GM12878 (cell line): ENCODE measurements at places on chromosomes 16 and 17.

GRCh38 chr16:81936209-81937000 is 74.9 kb downstream of the SDR42E1 start:
- no peak for DNase-seq

- no peak for DNase-seq
These were observed 537 bp upstream of the GJC1 start for GRCh38 chr17:44830359-44831288.

DNA sequence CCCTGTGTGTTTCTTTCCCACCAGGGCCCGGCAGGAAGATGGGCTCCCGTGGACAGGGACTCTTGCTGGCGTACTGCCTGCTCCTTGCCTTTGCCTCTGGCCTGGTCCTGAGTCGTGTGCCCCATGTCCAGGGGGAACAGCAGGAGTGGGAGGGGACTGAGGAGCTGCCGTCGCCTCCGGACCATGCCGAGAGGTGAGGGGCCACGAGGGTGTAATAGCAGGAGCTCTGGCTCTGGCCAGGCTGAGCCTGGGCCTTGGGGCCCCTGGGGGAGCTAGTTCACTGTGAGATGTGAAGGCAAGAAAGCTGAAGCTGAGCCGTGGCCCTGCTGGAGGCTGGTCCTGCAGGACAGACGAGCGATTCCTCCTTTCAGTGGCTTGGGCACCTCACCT is 20.0 kb downstream of the C1QTNF1 start:
- DNase-seq = no peak

- DNase-seq = no peak
These were observed 27.8 kb upstream of the GOSR2 start for GRCh38 chr17:46895171-46895570.

DNA sequence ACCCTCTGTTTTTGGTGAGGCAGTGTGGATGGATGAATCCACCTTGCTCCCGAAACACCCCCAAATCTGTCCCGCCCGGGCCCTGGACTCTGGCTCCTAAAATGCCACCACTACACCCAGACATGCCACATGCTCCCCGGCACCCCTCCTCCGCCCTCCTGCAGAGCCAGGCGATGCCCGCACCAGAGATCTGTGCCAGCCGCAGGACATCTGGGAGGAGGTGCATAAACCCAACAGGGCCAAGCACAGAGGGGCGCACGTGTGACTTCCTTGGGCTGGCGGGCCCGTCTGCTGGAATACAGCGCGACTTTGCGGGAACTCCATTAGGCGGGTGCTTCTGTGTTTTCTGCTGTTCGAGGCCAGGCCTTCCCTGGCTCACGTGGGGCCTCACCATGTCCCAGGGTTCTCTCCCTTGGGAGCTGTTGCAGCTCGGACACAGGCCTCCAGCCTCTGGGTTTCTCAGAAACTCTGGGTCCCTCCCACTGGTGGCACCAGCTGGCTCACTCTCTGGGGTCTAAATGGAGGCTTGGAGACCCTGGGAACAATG is 14.1 kb upstream of the ACSF3 start:
- no peak for DNase-seq
